ENCODE measurements at places on chromosomes 1 and 21. TPM values are rescaled to one million over a fixed set of nuclear protein-coding genes. Genes with fewer than 3 reads are reported as not detected.

C1orf210 gene
- total RNA-seq, result not detected

HUNK gene
- not detected for total RNA-seq

PTPRU gene
- total RNA-seq, result 0.64 TPM

AADACL4 gene
- total RNA-seq, result not detected

SHC1 gene
- total RNA-seq, result 48.0 TPM

SPATA45 gene
- not detected for total RNA-seq

TMCO4 gene
- total RNA-seq, result 18.4 TPM

HEYL gene
- total RNA-seq, result not detected

FABP3 gene
- not detected for total RNA-seq

CYP4A11 gene
- not detected for total RNA-seq

FALEC gene
- total RNA-seq, result not detected

RGS8 gene
- total RNA-seq, result not detected

KCND3 gene
- total RNA-seq, result not detected

RGSL1 gene
- total RNA-seq, result not detected

MXRA8 gene
- not detected for total RNA-seq

LRRC8C gene
- 44.3 TPM for total RNA-seq

SPATA17 gene
- total RNA-seq, result not detected

GNAT2 gene
- total RNA-seq, result not detected

FCGR1A gene
- 0.70 TPM for total RNA-seq

SPRR2F gene
- not detected for total RNA-seq

MMEL1 gene
- not detected for total RNA-seq
